ENCODE measurements at places on chromosomes 5 and 9.

GRCh38 chr5:31983851-31984250 is 190.3 kb downstream of the GOLPH3 start:
- DNase-seq = no peak

- no peak for DNase-seq
These were observed 30.5 kb downstream of the XRCC4 start for GRCh38 chr5:83107692-83108420.

DNA sequence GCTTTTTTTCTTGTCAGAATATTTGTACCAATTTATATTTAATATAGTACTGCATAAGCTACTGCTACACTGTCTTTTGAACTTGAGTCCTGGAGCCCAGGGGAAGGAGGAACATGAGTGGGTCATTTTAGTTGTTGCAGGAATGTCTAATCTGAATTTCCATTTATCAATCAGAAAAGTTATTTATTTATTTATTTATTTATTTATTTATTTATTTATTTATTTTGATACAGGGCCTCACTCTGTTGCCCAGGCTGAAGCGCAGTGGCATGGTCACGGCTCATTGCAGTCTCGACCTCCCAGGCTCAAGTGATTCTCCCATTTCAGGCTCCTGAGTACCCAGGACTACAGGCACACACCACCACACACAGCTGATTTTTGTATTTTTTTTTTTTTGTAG is 712.6 kb downstream of the NR2F1-AS1 start:
- no peak for DNase-seq

GRCh38 chr9:137785704-137786161 is 91.8 kb upstream of the CACNA1B start:
- DNase-seq = peak; percentile 81

DNA sequence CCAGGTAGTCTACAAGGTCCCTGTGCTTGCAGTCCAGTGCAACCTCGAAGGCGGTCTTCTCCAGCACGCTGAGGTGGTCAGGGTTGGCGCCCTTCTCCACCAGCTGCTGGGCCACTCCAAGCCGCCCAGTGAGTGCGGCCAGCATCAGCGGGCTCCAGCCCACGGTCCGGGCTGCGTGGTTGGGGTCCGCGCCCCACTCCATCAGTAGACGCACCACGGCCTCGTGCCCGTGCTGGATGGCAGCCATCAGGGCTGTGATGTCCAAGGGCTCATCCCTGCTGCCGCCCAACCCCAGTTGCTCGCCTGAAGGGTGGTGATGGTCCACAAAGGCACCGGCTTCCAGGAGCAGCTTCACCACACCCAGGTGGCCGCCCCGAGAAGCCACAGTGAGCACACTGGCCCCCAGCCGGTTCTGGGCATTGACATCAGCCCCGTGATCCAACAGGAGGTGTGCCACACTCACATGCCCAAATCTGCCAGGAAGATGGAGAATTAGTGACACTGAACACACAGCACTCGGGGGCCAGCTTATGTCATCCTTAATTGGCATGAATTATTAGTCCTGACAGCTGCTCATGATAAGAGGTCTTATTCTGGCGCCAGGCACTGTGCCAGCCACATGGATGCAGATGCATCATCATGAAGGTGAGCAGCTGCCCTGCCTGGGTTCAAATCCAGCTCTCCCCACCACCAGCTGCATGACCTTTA is 6.1 kb downstream of the ANKS6 start:
- DNase-seq = no peak

GRCh38 chr9:14097215-14097614 is 216.7 kb downstream of the NFIB start:
- peak; percentile 41 for DNase-seq

DNA sequence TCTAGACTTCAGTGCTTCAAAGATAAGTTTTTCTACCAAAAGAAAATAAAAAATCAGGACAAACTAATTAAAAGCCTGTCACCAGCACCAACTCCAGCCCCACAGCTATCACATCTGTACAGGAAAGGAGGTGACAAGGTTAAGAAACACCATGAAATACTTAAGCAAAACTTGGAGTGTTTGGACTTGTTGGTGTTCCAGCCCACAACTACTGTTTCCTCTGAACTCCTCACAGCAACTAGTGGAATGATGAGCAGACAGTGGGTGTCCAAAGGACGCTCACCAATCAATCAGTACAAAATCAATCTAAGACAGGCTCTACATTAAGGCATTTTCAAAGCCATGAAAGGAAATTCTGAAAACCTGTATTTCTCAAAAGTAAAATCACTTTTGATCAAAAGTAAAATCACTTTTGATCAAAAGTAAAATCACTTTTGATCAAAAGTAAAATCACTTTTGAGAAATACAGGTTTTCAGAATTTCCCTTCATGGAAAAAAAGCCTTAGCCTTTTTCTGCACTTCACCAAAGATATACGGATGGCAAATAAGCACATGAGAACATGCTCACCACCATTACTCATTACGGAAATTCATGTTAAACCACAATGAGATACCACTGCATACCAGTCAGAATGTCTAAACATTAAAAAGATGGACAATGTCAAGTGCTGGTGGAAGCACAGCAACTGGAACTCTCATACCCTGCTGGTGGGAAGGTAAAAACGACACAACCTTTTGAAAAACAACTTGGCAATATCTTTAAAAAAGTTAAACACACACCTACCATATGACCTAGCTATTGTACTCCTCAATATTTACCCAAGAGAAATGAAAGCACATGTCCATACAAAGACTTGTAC is 79.7 kb downstream of the MED27 start:
- DNase-seq = no peak

DNA sequence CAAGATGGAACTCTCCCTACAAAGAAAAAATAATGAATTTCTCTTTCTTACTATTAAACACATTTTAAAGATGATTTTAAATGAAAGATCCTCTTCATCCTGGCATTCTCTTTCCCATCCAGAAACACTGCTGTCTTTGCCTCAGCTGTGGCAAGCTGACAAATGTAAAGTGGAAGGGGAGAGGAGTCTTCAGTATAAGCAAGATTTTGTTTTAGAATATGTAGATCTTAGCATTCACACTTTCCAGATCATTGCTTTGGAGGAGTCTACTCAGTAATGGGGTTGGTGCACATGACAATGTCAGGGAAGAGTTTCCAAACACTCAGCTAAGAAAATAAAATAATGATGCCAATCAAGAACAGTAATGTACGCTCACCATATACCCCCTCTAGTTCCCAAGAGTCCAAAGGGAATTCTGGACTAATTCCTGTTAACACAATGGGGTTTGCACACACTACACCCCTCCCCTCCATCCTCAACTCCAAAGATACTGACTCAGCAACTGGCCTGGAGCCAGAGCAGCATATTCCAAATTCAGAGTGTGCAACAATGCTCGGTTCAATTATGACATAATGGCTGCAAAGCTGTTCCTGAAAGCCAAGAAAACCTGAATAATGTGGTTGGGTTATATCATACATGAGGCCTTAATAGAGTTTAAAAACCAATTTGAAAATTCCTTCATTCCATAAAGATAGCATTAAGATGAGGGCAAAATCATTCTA is 4.6 kb downstream of the C5orf63 start:
- no peak for DNase-seq

DNA sequence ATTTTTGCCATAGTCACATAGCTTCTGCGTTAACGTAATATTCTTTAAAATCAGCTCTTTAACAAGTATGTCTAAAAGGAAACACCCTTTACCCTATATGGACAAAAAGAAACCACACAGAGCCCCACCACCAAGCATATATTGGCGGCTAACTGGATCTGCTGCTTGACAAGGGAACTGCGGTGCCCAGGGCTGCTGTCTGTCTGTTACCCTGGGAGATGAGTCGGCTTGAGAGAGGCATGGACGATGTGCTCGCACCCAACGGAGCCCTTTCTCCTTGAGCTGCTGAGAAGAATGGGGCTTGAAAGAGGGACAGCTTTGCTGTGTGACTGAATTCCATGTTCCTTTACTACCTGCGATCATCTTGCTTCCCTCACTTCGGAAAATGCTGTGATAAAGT is 158.6 kb upstream of the SHB start:
- DNase-seq = peak; percentile 30

GRCh38 chr5:153658149-153658548 is 167.7 kb downstream of the GRIA1 start:
- DNase-seq = no peak

DNA sequence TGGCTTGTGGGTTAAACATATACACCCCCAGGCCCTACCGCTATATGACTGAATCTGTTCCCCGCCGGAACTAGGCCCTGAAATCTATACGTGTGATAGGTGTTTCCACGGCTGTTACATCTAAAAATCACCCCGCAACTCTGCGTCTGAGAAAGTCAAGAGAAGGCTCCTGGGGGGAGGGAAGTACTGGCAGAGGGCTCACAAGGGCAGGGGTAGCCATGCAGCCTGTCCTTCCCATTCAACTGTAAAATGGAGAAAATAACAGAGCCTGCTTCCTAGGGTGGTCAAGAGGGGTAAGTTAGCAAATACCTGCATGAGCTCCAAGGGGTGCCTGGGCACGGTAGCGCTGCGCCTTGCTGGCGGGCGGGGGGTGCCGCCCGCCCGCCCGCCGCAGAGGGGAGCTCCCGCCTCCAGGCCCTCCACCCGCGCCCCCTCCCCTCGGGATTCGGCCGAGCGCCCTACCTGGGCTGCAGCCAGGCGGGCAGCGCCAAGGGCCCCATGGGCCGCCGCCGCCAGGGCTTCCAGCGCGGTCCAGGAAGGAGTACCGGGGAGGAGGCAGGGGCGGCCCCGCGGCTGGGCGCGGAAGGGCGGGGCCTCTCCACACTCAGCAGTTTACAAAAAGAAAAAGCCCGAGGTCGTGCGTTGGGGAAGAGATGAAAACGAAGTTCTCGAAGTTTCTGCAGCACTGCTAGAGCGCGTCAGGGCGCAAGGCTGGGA is at the start of gene HACD4:
Gene HACD4, minus strand, starts transcription at position 550 of the 717 bp plus-strand sequence. Its CDS starts 50 bp downstream, at position 500.
- peak; percentile 42 for DNase-seq

GRCh38 chr5:135505973-135506372 is 29.8 kb downstream of the NEUROG1 start:
- no peak for DNase-seq

DNA sequence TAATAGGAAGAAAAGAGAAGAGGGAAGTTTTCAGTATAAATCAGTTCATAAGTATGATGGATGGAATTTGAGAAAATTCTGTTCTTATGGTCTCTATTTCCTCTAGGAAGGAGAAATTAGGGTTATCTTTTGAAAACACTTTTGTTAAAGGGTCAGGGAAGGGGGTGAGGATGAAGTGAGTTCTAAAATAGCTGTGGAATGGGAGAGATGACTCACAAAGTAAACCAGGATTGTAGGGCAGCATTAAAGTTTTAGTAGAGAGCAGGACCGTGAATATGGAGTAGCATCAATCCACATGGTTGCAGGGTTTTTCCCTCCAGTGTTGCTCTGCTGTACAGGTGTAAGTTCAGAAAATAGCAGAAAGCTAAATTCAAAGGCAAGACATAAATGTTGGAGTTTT is 32.4 kb downstream of the MUSK start:
- DNase-seq = no peak

DNA sequence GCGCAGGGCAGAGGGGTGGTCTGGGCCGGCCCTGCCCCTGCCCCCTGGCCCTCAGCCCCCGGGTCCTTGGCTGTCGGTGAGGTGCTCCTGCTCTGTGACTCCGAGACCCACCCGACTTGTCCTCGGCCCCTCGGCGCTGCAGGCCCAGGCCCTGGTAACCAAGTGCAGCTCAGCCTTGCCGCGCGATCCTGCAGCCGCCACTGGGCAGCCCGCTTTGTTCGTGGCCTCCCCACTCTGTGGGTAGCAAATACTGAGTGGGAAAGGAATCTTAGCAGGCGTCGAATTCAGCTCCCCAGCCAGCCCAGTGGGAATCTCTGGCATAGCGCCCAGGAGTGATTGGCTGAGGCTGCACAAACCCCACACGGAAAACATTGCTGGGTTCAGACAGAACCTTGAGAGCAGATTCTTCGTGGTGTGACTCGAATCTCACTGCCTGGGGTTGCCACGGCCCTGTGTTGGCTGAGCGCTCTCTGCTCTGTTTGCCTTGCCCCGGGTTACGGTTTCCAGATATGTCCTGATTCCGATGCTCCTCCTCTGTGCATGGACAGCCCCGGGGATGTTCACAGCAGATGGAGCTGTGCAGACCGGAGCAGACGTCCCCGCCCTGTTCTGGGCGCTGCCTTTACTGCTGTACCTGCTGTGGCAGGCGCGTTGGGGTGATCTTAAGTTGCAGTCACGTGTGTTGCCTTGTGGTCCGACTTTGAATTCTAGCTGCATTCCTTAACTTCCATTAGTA is 13.4 kb upstream of the EXOC3 start:
- peak; percentile 74 for DNase-seq

GRCh38 chr9:111013250-111013649 is 25.0 kb downstream of the LPAR1 start:
- no peak for DNase-seq

DNA sequence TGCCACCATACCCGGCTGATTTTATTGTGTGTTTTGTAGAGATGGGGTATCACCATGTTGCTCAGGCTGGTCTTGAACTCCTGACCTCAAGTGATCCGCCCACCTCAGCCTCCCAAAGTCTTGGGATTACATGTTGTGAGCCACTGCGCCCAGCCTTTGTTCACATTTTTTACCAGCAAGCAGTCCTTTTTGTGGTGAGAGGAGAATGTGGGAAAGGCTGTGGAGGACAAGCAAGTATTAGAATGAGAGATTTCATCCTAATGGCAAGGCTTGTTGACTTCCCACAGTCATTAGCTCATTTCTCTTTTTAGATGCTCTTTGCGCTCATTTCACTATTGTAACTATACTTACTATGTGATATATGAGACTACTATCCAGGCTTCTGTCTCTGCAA is 6.1 kb downstream of the IL31RA start:
- no peak for DNase-seq

DNA sequence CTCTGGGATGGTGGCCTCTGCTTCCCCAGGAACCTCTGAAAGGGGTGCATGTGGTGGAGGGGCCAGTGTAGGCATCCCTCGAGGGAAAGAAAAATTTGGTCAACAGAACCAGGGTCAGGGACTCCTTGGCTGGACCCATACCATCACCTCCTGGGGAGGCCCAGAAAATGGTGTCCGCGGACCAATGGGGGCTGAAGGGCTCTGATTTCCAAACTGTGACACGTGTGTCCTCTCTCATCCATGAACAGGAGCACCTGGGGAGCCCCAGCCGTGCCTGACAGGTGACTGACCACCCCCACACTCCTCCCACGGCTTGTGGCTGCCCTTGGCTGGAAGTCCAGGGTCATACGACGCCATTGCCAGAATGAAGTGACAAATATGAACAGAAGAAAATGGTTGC is 3.9 kb downstream of the FCN2 start:
- no peak for DNase-seq

DNA sequence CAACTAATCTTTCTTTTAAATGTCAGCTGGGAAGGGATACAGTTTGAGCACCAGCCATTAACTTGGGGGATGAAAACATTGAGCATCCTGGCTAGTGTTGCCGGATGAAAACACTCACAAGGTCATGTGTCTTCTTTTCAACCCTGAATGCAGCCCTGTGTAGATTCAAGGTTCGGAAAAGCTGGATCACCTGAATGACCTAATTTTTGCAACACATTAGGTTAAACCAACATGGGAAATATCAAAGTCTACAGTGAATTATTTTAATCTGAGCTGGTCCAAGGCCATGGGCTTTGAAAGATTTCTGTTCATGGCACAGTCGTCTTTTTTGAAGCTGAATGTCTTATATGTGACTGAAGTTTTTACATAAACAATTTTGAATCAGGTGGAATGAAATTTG is 281.2 kb downstream of the ARHGEF28 start:
- DNase-seq = no peak
